ENCODE measurements at places on chromosomes 11 and 22.

GRCh38 chr11:112321501-112322172 lies 61.0 kb upstream of the PLET1 start:
- peak; percentile 97 for DNase-seq

DNA sequence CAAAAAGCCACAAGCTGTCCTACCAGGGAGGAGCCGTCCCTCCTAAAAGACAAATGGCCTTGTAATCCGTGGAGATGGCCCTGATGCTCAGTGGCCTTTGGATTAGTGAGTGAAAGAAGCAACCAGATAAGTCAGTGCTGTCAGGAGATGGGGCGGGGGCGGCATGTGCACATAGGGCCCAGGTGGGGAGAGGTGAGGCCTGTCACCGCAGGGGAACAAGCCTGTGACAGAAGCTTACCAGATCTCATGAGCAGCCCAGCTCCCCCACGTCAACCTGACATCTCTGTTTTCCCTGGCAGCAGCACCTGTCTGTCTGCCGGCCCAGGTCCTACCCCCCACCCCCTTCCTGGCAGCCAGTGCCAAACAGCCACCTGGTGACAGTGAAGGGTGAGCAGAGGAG lies 162.6 kb downstream of the BUD13 start:
- DNase-seq, result no peak

- DNase-seq, result no peak
These were observed 20.3 kb upstream of the TENM4 start for GRCh38 chr11:79461144-79461543.

DNA sequence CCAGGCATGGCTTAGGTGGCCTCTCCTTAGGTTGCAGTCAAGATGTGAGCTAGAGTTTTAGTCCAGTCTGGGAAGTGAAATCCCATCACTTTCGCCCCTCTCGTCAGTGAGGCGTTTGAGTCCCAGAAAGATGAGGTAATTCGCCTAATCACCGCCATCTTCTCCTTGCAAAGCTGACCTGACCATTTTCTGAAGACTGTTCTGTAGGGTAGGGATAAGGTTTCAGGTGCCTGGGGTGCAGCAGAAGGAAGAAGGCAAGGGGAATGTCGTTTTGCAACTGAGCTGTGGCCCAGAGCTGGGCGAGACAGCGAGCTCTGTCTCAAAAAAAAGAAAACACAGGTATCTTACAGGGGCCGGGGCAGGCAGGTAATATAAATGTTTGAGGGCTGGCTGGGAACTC lies 61.7 kb upstream of the CECR2 start:
- no peak for DNase-seq

DNA sequence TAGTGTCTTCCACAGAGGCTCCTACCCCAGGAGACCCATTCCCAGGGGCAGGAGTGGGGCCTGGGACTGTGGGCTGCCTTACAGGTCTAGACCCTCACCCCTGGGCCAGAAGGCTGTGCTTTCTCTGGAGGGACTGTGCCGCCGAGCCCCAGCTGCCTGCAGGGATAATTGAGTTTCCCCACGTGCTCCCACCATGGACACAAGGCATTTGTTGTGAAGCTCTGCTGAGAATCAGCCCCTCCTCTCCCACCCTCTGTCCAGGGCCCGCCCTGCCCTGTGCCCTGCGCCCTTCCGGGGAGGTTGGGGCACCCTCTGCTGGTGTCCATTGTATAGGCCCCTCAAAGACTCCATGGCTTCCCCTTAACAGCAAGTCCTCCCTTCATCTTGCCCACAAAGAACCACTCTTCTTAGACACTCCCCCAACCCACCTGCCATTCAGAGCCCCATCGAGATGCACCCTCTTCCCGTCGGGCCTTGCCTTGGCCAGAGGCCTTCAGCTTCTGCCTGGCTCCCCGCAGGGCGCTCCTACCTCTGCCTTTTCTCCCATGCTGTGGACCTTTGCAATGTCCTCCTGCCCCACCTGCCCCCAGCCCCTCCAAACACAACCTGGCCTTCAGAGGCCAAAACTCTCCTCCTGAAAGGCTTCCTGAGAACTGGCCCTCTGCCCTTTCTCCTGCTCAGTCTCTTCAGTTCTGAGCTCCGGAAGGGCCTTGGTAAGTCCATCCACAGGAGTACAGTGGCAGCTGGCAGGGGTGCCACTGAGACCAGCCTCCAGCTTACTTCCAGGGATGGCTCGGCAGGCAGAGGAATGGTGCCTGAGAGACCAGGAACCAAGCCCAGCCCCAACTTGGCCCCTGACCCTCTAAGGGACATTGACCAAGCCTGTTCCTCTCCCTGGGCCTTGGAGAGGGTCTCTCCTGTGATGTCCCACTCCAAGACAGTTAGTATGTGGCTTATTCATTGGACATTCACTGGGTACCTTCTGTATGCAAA lies 22.4 kb downstream of the DUSP8 start:
- no peak for DNase-seq

DNA sequence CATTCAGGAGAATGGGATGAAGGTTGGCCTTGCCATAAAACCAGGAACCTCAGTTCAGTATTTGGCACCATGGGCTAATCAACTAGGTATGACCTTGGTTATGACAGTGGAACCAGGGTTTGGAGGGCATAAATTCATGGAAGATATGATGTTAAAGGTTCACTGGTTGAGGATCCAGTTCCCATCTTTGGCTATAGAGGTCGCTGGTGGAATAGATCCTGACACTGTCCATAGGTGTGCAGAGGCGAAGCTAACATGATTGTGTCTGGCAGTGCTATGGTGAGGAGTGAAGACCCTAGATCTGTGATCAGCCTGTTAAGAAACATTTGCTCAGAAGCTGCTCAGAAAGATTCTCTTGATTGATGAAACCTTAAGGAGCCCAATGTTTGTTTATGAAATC lies 5.7 kb downstream of the NF2 start:
- no peak for DNase-seq

DNA sequence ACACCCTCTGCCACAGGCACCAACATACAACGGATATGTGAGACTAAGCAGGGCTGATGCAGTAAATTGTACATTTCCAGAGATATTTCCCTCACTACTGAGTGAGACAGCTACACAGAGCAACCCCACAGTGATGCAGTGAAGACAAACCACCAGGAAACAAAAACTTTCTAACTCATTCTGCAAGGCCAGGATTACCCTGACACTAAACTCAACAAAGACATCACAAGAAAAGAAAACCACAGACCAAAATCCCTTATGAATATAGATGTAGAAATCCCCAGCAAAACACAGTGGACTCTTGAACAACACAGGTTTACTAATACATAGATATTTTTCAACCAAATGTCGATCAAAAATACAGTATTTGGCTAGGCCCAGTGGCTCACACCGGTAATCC lies 1.5 kb upstream of the SLC7A4 start:
- no peak for DNase-seq

GRCh38 chr11:118913411-118914125 lies 12.2 kb downstream of the BCL9L start:
- peak; percentile 13 for DNase-seq

GRCh38 chr11:9748361-9748970 lies 84.6 kb downstream of the SWAP70 start:
- DNase-seq, result peak; percentile 75

GRCh38 chr22:49613511-49614270 lies 214.0 kb downstream of the BRD1 start:
- no peak for DNase-seq

- DNase-seq, result no peak
These were observed 2.4 kb upstream of the THRSP start for GRCh38 chr11:78061088-78061920.

DNA sequence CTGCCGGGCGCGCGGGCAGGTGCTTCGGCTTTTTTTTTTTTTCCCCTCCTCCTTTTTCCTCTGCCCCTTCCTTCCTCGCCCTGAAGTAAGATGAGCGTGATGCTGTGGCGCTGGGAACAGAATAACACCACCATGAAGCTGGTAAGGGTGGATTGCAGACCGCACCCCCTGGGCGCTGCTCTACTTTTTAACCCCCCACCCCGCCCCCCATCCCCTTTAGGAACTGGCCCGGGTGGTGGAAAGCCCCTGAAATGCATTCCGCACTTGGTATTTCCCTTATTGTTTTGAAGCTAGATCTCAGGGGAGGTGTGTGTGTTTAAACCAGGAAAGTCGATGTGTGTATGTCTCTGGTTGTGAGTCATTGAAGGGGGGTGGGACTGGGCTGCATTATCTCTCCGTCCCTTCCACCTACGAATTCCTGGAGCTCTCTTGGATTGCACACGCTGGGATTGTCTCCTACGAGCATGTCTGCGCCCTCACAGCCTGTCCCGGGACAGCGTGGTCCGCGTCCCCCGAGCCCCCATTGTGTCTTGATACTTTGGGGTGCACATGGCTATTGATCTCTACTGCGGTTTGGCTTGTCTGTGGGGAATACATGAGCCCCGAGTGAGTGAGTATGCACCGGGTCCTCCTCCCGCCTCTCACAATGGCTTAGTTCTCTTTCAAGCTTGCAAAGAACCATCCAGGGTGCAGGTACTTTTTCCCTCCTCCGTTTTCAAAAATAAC lies 64.9 kb downstream of the NAV2 start:
- peak; percentile 40 for DNase-seq

DNA sequence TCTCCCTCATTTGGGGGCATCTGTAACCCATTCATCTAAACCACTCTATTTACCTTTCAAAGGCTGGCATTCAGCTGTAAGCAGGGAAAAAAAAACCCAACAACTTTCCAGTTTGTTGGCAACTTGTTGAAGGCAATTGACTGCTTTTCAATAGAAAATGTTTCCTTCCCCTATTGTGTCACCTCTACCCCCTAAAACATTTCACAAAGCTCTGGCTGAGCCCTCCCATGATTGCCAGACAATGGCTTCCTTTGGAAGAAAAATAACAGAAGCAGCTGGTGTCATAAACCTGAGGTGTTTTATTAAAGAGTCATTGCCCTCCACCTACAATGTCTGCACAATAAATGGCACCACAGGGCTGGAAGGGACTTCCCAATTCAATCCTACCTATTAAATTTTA lies 22.1 kb upstream of the PSMA1 start:
- DNase-seq, result peak; percentile 27

GRCh38 chr11:34268906-34269430 lies 88.8 kb downstream of the ABTB2 start:
- no peak for DNase-seq

- no peak for DNase-seq
These were observed 586.3 kb upstream of the RAG2 start for GRCh38 chr11:37184326-37184725.

DNA sequence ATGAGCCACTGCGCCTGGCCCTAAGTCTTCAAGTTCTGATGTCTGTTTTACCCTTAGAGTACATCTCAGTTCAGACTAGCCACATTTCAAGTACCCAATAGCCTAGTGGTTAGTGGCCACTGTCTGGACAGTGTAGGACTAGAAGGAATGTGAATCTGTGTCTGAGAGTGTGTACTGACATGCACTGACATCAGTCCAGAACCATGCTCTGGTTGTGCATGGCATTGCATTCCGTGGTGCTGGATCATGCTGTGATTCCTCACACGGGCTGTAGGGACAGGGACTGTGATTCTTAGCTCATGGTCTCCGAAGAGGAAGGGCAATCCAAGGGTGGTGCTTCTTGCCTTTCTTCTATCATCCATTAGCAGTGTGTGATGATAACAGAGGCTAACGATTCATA lies 41.1 kb downstream of the AMOTL1 start:
- no peak for DNase-seq

- no peak for DNase-seq
These were observed 204.9 kb downstream of the CSNK2A3 start for GRCh38 chr11:11148104-11148509.

GRCh38 chr22:37420686-37421467 lies 6.4 kb downstream of the ELFN2 start:
- no peak for DNase-seq

DNA sequence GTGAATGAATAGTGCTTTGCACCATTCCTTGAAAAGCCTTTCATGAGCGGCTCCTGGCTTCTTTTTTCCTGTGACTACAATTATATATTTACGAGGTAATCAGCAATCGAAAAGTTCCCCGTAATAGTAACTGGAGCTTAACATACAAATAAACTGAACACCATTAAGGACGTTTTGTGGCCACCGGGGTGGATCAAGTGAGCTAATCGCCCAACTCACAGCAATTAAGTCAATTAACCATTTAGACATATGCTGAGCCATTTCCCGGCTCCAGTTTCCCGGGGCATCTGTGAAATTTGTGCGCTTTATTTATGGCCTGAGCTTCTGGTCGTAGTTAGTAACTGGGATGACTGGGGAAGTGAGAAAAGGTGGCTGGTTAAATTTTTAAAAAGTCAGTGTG lies 465.2 kb downstream of the MIAT start:
- no peak for DNase-seq

DNA sequence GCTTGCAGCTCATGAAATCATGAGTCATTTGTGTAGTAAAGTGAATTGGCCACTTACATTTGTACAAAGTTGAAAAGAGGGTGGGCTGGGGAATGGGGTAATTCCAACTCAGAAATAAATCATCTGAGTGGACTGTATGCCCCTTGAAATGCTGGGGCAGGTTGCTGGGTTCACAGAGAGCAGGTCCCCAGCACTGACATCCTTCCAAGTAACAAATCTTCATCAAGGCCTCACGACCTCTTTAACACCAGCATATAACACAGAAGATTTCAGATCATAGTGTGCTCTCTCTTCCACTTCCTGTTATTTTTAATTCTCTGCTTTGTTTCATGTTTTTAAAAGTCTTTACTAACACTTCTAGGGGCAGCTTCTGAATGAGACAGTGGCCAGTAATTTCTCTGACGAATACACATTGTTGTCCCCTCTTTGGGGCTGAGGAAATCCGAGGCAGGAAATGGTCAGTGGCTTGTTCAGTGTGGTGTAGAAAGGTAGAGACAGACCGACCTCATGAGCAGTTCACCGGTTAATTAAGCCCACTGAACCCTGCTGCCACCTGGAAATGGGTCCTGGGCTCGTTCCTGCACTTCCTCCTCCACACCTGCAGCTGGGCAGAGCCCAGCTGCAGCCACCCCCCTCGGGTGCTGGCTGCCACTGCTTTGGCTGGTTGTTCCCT lies 127.7 kb downstream of the MAML2 start:
- peak; percentile 21 for DNase-seq

DNA sequence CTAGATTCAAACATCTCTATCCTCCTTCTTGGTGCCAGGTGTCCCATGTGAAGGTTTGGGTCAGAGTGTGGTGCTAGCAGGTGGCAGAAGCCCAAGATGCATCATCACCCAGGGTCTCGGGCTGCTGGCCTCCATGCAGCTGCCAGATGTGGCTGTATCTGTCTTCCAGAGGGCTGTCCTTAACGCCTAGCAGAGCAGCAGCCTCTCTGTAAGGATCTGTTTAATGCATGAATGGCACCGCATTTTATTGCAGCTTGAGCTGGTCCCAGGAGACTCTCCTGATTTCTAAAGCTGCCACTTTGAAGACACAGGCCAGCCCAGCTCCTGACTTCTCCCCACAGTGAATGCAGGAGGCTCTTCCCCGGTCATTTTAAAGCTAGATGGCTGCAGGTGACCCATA lies 26.3 kb downstream of the SLC1A2 start:
- DNase-seq, result no peak

GRCh38 chr22:35854334-35854733 lies 136.7 kb downstream of the APOL5 start:
- no peak for DNase-seq

- DNase-seq, result no peak
These were observed 965.7 kb upstream of the FAT3 start for GRCh38 chr11:91258876-91259275.

DNA sequence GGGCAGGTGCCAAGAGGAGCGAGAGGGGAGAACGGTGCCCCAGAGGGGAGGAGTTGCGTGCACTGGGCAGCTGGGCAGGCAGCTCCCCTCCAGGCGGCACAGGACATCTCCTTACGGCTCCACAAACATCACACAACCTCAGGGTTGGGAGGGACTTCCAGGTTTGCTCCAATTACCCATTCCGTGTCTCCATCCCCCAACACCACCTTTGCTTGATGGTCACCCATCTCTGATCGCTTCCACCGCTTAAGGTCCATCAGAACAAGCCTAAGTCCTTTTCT lies 14.5 kb upstream of the TP53AIP1 start:
- no peak for DNase-seq

GRCh38 chr11:102990145-102990544 lies 34.6 kb upstream of the MMP13 start:
- no peak for DNase-seq
